ENCODE measurements at places on chromosomes 7 and 10. TPM values are rescaled to one million over a fixed set of nuclear protein-coding genes. Genes with fewer than 3 reads are reported as not detected.

The PTPRZ1 gene
- polyA plus RNA-seq, result 0.05 TPM

The CDK6 gene
- 19.2 TPM for polyA plus RNA-seq

DNA sequence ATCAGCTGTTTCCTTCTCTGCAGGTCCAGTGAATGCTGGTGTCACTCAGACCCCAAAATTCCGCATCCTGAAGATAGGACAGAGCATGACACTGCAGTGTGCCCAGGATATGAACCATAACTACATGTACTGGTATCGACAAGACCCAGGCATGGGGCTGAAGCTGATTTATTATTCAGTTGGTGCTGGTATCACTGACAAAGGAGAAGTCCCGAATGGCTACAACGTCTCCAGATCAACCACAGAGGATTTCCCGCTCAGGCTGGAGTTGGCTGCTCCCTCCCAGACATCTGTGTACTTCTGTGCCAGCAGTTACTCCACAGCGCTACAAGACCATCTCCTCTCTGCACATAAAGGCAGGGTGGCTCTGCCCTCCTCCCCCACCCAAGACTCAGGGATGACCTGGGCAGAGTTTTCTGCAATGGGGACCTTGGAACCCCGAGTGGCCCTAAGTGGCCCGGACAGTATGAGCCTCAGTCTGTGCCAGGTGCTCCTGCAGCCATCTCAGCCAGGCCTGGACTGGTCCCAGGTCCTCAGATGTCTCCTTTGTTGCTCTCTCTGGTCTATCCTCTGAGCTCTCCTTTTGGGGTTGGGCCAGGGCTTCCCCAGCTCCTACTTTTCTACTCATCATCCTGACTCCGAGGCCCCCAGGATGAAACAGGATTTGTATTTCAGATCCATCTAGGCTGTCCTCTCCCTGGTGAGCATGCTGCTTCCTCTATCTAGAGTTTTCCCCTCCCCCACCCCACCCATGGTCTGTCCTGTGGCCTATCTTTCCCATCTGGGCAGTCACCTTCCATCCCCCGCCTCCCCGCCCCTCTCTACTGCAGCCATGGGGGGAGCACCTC is 212.1 kb upstream of the PRSS58 start:
- H3K27me3 ChIP-seq, result no peaks in the 10 kb centered on the region
- H3K4me3 ChIP-seq, result no peak overlapping the region
- no peaks in the 10 kb centered on the region for H3K36me3 ChIP-seq
- no peak for DNase-seq

- H3K36me3 ChIP-seq, result no peaks in the 10 kb centered on the region
- peaks cover 2% of the 10 kb centered on the region for H3K27me3 ChIP-seq
- H3K4me1 ChIP-seq, result no peaks in the 10 kb centered on the region
- no peak for DNase-seq
- H3K27ac ChIP-seq, result no peak overlapping the region
Observed at GRCh38 chr10:49419005-49419404, 23.1 kb upstream of the DRGX start.

GRCh38 chr7:12646139-12646538 is 41.3 kb upstream of the ARL4A start:
- H3K4me3 ChIP-seq, result no peak overlapping the region
- H3K4me1 ChIP-seq, result no peaks in the 10 kb centered on the region
- H3K27me3 ChIP-seq, result no peaks in the 10 kb centered on the region
- no peak for DNase-seq
- no peaks in the 10 kb centered on the region for H3K36me3 ChIP-seq

DNA sequence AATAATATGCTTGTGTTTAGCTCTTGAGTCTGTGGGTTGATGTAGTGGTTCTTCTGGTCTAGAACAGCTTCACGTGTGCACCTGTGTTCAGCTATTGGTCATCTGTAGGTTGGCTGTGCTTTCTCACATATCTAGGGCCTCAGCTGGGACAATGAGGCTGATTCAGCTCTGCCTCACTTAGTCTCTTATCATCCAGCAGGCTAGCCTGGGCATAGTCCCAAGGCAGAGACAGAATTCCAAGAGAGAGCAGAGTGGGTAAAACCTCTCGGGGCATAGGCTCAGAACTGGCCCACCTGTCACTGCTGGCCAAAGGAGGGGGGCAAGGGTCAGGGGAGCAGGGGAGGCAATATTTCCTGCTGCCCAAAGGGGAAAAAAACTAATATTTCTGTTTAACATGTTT is 32.0 kb upstream of the MXI1 start:
- H3K4me1 ChIP-seq, result no peaks in the 10 kb centered on the region
- H3K36me3 ChIP-seq, result no peaks in the 10 kb centered on the region
- H3K27me3 ChIP-seq, result peaks cover 5% of the 10 kb centered on the region
- no peak overlapping the region for H3K4me3 ChIP-seq
- H3K27ac ChIP-seq, result no peak overlapping the region

- H3K27ac ChIP-seq, result no peak overlapping the region
- no peak overlapping the region for H3K4me3 ChIP-seq
- H3K4me1 ChIP-seq, result no peaks in the 10 kb centered on the region
- no peaks in the 10 kb centered on the region for H3K27me3 ChIP-seq
Observed at GRCh38 chr10:79052291-79053080, 16.3 kb upstream of the ZMIZ1 start.

DNA sequence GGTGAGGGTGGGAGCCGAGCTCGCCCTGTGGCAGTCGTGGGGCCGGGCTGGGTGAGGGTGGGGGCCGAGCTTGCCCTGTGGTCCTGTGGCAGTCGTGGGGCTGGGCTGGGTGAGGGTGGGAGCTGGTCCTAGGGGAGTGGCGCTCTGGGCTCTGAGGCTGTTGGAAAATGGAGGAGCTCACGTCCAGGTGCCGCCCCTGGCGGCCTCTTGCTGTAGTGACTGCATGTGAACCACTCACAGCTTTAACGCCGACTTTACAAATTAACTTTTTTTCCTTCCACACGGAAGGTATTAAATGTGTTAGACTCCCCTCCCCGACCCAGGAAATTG is 312.6 kb downstream of the WDR37 start:
- no peaks in the 10 kb centered on the region for H3K36me3 ChIP-seq
- no peaks in the 10 kb centered on the region for H3K27me3 ChIP-seq
- DNase-seq, result no peak
- H3K4me1 ChIP-seq, result no peaks in the 10 kb centered on the region
- no peak overlapping the region for H3K27ac ChIP-seq

DNA sequence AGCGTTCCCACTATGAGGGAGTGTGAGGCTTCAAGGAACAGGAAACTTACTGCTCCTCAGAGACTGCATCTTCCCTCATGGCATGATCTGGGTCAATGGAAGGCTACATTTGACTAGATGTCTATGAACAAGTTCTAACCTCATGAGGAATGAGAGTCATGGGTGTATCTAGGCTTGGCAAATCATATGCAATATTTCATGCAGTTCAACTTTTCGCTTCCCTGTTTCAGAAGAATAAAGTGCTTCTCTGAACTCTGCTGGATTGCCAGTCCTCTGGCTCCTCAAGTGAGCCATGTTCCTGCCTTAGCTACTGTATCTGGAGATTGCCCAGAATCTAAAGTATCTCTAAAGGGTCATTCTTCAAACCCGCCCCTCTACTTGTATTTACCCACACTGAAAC is 54.3 kb upstream of the SEMA3A start:
- no peak overlapping the region for H3K27ac ChIP-seq
- DNase-seq, result no peak
- peaks cover 2% of the 10 kb centered on the region for H3K4me1 ChIP-seq
- no peak overlapping the region for H3K4me3 ChIP-seq

DNA sequence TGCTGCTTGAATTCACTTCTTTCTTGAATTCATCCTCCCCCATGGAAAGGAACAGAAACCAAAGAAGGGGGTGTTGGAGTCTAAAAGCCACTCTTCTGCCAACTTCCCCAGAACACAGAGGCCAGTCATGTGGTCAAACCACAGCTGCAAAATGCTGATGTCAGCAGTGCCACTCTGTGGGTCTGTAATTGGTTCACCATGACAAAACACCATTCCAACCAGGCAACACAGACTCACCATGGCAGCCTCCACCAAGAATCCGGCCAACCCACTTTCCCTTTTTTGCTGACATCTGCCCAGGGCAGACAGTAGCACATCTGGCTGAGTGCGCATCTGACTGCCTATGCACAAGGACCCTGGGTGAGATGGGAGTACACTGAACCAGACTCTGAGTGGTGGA is 16.8 kb downstream of the OSBPL3 start:
- H3K4me3 ChIP-seq, result no peak overlapping the region
- no peak overlapping the region for H3K27ac ChIP-seq
- H3K36me3 ChIP-seq, result no peaks in the 10 kb centered on the region
- H3K27me3 ChIP-seq, result no peaks in the 10 kb centered on the region
- peaks cover 7% of the 10 kb centered on the region for H3K4me1 ChIP-seq
- DNase-seq, result peak; percentile 79

DNA sequence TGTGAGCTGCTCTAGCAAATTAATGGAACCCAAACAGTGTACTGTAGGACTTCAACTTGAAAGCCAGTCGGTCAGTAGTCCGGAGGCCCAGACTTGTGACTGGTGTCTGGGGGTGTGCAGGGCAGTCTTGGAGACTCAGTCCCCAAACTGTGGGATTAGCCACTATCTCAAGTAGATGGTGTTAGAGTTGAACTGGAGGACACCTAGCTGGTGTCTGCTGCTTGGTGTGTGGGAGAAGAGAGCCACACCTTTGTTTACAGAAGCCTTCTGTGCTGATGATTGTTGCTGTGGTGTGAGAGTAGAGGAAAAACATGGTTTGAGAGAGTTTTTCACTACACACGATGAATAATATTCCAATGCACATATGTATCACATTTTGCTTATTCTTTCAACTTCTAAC is 47.4 kb downstream of the CUL2 start:
- H3K27me3 ChIP-seq, result no peaks in the 10 kb centered on the region
- H3K4me3 ChIP-seq, result no peak overlapping the region
- H3K27ac ChIP-seq, result no peak overlapping the region
- peaks cover 5% of the 10 kb centered on the region for H3K36me3 ChIP-seq
- DNase-seq, result no peak
- H3K4me1 ChIP-seq, result peaks cover 4% of the 10 kb centered on the region

DNA sequence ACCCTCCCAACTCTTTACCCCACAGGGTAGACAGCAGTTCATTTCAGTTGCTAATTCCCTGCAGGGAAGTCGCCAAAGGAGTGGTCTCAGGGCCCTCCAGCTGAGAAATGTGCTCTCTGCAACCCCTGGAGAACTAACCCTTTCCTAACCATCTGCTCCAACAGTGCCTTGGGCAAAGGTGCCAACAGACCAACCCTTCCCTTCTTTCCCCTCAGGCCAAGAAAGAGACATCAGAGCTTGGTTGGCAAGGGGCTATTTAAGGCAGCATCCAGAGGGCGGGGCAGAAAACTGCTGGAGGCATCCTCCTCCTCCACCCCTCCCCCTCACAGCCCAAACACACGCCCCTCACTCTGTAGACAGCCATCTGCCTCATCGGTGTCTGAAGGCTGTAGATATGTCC is 1.7 kb downstream of the SORBS1 start:
- peaks cover 2% of the 10 kb centered on the region for H3K4me1 ChIP-seq
- H3K36me3 ChIP-seq, result no peaks in the 10 kb centered on the region
- H3K27ac ChIP-seq, result no peak overlapping the region
- H3K4me3 ChIP-seq, result no peak overlapping the region
- H3K27me3 ChIP-seq, result peaks cover 4% of the 10 kb centered on the region
- DNase-seq, result no peak

GRCh38 chr7:88599528-88599927 is 160.0 kb upstream of the ZNF804B start:
- no peaks in the 10 kb centered on the region for H3K27me3 ChIP-seq
- H3K4me3 ChIP-seq, result no peak overlapping the region
- DNase-seq, result no peak
- no peaks in the 10 kb centered on the region for H3K36me3 ChIP-seq
- H3K27ac ChIP-seq, result no peak overlapping the region

DNA sequence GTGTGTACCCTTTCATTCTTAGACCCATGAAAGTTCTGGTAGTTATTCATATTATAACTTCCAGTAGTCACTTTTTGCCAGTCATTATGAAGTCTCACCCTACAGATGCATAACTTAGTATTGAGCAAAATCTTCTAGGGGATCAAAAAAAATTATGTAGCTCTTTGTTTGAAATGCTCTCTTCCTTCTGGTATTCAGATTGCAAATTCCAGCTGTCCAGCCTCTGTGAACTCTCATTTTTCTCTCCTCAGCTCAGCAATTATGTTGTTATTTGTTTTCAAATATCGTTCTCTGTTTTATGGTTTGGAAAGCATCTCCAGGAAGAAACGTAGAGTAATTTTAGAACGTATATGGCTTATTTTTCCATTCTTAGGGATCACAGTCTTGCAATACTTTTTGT is 442.5 kb downstream of the SEMA3D start:
- no peaks in the 10 kb centered on the region for H3K27me3 ChIP-seq
- H3K27ac ChIP-seq, result no peak overlapping the region
- no peaks in the 10 kb centered on the region for H3K4me1 ChIP-seq
- DNase-seq, result peak; percentile 42
- H3K36me3 ChIP-seq, result no peaks in the 10 kb centered on the region
- H3K4me3 ChIP-seq, result no peak overlapping the region

GRCh38 chr7:102860351-102860811 is 52.4 kb upstream of the LRRC17 start:
- H3K4me3 ChIP-seq, result no peak overlapping the region
- no peak overlapping the region for H3K27ac ChIP-seq
- DNase-seq, result peak; percentile 92
- no peaks in the 10 kb centered on the region for H3K36me3 ChIP-seq
